Activated CD4-positive, alpha-beta T cell treated with anti-CD3 and anti-CD28 coated beads, Interleukin-2, amount 10 ng/mL, durations not matched to agents 7 days and 5 days (primary cell): ENCODE measurements at places on chromosomes 1 and 21.
A peak's percentile ranks its signal among the peaks of the same experiment; 100 is the strongest.

- peak; percentile 19 for DNase-seq
These were observed 180.7 kb downstream of the KAZN start for GRCh38 chr1:14778898-14779865.

DNA sequence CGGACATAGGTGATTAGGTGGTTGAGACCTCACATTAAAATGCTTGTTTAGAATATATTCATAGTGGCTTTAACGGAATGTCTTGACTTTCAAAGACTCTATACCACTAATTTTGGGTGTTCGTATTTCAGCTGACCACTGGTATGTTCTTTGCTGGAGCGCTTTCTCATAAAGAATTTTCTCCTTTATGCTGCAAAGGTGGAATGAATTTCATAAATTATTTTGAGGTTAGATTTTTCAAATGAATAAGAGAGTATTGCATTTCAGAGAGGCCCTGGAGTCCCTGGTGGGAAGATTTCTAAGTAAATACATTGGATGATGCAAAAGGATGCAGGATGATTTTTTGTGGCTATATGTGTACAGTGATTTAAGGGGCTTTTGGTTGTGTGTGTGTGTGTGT, 55.8 kb downstream of the HUNK start:
- DNase-seq, result no peak

DNA sequence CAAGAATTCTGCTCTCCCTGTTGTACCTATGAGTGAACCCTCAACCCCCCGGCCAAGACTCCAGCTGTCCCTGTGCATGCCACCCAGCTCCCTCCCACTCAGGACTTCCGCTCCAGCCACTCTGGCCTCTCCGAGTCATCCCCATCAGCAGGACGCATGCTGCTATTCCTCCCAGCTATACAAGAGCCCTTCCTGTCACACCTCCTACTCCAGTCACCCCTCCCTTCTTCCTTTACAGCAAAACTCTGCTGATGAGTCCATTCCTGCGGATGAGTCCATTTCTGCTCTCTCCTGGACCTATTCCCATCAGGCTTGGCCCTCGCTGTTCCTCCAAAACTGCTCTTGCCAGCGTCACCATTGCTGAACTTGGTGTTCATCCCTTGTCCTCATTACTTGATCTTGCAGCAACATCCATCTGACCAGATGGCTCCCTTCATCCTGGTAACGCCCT, 42.2 kb downstream of the H3-3A start:
- DNase-seq, result no peak

DNA sequence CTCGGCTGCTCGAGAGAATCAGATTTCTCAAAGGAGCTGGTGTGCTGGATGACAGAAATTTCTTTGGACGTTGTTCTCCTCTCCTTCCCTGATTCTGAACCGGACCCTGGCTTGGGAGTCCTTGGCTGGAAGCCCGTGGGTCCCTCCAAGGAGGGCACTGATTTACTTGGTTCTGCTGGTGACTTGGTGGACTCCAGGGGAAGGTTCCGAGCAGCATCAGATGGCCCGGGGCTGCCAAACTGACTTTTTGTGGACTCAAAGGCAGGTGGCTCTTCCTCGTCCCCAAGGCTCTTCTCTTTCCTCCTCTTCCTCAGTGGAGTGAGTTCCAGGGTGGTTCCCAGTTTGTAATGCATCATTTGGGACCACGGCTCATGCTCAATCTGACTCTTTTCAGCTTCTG, 97.9 kb upstream of the EDN2 start:
- no peak for DNase-seq

- DNase-seq, result no peak
These were observed 1.5 kb upstream of the RAP1A start for GRCh38 chr1:111618081-111618480.

- no peak for DNase-seq
These were observed 12.5 kb downstream of the TRMT1L start for GRCh38 chr1:185144233-185144632.

- no peak for DNase-seq
These were observed 44.1 kb downstream of the NGF start for GRCh38 chr1:115293899-115294298.

GRCh38 chr1:218425647-218426342, 80.7 kb downstream of the TGFB2 start:
- DNase-seq, result no peak

DNA sequence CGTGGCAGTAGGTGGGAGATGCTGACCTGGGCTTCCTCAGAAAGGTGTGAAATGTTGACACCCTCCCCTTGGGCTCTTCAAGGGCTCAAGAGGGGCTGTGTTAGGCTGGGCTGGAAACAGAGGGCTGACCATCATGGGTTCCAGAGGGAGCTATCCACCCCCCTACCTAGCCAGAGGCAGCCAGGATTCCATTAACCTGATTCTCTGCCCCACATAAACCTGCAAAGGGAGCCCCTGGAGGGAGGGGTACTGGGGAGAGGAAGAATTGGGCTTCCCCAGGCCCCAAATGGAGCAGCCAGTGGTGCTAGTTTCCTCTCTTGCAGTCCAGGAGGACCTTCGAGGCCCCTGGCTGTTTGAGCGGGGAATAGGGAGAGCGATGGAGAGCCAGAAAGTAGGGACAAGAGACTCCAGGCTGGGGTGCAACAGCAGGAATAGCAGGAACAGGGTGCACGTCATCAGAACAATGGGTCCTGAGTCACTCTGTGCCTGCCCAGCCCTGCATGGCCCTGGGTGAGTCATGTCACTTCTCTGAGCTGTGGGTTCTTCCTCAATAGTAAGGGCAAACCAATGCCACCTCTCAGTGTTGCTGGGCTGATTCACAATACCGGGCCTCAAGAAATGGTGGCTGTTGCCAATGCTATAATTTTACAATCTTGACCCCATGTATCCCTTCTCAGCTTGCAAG, 121.2 kb downstream of the EPHB2 start:
- DNase-seq, result no peak

GRCh38 chr1:94332516-94332915, 85.7 kb upstream of the ABCD3 start:
- DNase-seq, result no peak

DNA sequence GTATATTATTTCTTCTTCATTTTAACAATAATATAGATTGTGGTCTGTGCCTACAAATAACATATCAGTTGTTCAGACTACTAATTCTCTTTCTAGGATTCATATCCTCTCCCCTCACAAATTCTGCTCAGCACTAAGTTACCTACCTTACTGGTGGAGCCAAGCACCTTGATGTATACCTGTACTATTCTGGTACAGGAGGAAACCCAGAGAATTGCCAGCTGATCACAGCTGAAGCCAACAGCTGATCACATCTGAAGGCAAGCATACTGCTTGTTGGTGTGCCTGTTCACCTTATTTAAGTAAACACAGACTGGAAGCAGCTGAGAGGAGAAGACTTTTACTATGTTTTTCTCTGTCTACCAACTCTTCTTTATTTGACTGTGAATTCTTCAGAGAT, 101.8 kb downstream of the PBX1 start:
- DNase-seq, result peak; percentile 8

GRCh38 chr21:41638201-41638790, 128.6 kb downstream of the RIPK4 start:
- DNase-seq, result no peak

DNA sequence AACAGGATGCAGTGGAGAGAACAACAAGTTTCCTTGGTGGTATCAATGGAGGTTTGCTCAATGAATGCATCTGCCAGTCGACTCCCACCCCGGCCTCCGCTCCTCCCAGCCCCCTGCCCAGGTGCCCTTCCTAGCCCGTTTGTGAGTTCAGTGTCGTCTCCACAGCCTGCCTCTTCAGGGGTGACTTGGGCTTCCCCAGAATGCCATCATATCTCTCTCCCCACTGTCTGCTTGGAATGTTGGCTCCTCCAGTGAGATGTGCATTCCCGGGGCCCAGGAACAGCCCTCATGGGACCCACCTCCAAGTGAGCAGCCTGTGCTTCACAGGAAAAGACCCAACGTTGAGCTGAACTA, 30.5 kb downstream of the MATN1 start:
- no peak for DNase-seq

DNA sequence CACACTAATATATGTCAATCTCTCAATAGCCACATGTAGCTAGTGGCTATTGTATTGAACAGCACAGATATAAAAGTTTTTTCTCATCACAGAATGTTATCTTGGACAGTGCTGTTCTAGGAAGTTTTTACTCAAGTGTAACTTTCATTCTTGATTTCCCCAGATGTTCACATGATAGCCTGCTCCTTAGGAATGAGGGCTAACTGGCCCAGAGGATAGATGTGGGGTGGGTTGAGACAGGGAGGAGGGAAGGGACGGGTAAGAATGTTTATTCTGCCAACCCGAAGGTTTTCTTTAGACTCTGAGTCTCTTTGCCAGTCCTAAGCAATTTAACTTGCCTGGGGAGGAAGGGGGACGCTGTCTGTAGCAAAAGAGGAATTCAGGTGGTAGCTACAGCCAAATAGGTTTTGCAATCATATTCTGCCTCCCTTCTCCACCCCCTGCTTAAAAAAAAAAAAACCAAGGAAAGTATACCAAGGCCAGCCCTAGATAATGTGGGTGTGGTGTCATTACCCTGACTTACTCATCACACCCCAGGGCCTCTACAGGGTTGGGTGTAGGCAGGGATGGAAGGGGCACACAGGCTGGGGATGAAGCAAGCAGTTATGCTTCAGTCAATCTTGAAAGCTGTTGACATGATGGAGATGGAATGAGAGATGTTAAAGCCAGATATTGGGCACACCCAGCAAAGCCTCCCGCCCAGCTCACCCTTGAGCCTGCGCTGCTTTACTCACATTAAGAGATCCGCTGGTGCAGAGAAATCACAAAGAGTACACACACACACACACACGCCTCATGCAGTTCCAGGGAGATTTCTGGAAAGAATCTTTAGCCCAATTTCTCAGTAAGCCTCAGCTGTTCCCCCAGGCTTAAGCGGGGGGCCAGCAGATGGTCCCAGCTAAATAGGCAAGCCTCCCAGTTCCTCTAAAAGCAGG, 59.9 kb downstream of the PLXNA2 start:
- no peak for DNase-seq

DNA sequence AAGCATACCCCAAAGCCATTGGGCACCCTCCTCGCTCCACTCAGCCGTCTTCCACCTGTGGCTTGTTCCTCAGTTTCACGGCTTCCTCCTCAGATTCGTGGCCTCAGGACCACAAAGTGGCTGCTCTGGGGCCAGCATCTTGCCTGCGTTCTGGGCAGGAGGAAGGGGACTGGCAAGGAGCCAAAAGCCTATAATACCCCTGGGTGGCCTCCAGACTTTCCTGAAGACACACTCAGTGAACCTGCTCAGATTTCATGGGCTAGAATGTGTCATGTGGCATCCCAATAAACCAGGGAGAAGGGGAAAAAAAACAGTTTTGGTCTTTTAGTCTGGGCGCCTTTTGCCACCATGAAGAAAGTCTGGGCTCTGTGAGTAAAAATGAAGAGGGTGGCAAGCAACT, 62.0 kb downstream of the SDC3 start:
- no peak for DNase-seq

- DNase-seq, result no peak
These were observed 63.5 kb downstream of the ATP1A1 start for GRCh38 chr1:116436611-116436970.

DNA sequence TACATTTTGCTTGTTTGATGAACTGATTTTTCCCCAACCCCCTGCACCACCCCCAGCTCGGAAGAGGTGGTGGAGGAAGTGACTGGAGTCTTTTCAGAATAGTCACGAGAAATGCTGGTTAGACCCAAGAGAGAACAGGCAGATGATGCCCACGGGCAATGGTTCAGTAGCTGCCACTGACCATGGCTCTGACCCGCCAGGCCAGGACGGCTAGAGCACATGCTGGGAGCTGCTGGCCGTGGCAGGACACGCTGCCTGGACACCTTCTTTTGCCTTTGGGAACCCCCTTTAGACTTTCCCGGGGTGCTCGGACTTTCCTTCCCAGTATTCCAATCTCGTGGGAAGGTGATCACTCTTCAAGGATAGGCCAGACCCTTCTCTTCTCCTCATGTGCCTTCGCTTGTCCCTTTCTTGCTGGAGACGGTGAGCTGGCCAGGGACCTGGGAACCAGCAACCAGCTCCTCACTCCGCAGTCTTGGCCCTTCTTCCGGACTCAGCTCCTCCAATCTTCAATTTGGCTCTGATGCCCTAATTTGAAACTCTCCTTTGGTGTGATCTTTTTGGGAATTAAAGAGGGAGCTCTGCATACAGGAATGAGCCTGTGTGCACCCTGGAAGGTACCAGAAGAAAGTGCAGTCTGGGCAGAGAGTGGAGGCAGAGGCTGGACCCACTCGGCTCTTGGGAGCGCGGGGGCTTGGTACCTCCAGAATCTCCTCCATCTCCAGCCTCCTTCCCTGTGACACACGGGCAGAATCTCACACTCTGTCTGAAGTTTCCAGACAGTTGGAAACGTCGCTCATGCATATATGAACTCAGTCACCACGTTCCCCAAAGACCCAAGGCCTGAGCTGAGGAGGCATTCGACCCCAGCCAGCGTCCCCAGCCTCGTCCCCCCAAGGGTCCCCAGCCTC, 4.0 kb upstream of the PDE9A start:
- DNase-seq, result no peak

GRCh38 chr1:13643017-13643416, 57.0 kb upstream of the PRDM2 start:
- DNase-seq, result no peak

- no peak for DNase-seq
These were observed 52.7 kb downstream of the LDLRAD2 start for GRCh38 chr1:21864730-21865129.

- DNase-seq, result no peak
These were observed 516.9 kb downstream of the ADGRL2 start for GRCh38 chr1:82317671-82318070.

DNA sequence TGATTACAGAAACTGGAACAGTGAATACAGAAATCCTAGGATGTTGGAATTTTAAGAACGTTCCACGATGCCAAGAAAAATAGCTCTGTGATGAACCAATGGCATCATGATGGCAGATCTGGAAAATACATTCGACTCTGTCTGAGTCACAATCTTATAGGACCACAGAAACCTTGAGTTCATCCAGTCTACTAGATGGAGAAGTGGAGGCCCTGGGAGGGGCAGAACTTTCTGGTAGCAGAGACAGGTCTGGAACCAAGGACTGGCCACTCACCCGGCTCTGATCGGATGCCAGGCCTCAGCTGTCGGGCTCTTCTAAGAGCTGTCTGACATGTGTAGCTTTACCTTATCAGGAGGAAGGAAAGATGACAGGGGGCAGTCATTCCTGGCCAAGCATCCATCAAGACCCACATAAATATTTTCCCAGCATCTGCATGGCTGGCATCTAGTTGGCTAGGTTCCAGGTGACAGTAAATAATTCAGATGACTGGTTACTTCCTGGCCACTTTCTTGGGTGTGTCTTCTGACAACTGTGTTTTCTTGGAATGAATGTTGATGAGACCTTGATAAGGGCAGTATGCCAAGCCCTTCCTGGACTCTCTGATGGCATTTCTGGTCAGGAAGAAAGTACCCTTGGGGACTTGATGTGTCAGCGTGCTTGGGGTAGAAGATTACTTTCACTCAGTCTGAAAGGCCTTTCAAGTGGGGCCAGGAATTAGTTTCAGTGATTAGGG, 72.6 kb upstream of the TRABD2B start:
- DNase-seq, result no peak
